NCI-H1694 treated with DMSO at 0.1 percent for 48 hours (cell line): ENCODE measurements at places on chromosomes 4 and X.

GRCh38 chr4:24364852-24365251, 219.5 kb downstream of the DHX15 start:
- no peak for DNase-seq

GRCh38 chrX:86806786-86807185, 658.5 kb downstream of the DACH2 start:
- DNase-seq, result no peak

DNA sequence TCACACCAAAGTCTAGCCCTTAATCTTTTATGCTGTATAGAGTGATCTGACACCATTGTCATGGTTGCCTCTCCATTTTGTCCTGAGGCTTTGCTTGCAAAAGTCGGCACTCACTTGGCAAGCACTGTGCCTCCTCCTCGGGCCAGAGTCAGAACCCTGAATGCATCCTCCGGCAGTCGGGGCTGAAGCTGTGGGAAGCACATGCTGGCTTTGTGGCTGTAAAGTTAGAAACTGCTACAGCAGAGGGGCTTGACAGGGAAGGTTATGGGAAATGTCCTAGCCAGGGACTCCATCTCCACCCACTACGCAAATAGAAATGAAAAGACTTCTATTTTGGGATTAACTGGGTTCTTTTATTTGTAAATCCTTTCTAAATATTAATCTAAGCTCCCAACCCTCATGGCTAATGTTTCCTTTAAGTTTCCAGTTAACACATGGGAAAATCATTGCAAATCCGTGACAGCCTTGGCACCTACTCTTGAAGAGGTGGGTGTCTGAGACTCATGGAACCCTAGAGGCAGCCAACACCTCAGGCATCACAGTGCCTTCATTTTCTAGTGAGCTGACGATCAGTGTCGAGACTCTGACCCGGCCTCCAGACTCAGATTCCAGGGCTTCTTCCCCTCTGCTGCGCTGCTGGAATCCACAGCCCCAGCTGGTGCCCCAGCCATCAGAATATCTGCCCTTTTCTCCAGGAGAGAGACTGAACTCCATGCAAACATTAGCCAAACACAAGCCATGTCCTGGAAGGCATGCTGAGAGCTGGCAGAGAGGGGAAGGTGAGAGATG, 7.9 kb upstream of the CLDN24 start:
- no peak for DNase-seq

DNA sequence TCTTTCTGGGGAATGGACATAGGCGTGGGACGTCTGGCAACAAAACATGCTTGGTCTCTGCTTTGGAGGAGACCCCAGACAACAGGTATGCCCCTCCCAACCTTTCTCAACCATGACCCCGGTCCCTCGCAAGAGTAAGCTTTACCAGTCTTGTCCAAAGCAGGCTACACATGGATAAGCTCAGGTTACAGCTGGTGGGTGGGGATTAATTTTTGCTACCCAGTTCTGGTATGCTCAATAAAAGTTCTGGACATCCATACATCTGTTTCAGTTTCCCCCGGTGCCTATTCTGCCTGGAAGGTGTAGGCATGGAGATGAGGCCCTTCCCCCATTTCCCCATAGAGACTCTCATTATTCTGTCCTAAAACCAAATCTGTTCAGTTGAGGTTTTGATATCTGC, 54.5 kb upstream of the NOCT start:
- DNase-seq, result no peak

DNA sequence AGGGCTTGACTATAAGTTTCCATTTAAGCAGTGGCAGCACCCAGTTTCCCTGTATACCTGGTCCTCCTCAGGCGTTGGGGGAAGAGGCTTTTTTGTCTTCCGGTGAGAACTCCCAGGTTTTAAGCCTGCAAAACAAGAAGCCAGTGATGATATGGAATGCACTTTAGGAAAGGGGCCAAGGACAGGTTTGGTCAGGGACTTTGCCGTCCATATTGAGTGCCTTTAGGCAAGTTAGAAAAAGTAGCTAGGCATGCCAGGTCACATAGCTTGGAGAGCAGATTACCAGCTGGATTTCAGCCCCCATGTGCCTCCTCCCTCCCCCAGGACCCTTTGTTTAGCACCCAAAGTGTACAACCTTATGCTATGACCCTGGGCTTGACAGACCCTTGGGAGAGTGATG, 13.6 kb upstream of the TIMM8A start:
- DNase-seq, result no peak

- peak; percentile 3 for DNase-seq
Observed at GRCh38 chrX:8084006-8084405, 87.1 kb downstream of the VCX2 start.

- no peak for DNase-seq
Observed at GRCh38 chr4:110196206-110196870, 2.1 kb downstream of the ELOVL6 start.
